Activated CD4-positive, alpha-beta memory T cell treated with anti-CD3 and anti-CD28 coated beads for 36 hours (primary cell): ENCODE measurements at places on chromosomes 3 and 15.

GRCh38 chr3:37963635-37964034, 27.0 kb upstream of the VILL start:
- DNase-seq: no peak

DNA sequence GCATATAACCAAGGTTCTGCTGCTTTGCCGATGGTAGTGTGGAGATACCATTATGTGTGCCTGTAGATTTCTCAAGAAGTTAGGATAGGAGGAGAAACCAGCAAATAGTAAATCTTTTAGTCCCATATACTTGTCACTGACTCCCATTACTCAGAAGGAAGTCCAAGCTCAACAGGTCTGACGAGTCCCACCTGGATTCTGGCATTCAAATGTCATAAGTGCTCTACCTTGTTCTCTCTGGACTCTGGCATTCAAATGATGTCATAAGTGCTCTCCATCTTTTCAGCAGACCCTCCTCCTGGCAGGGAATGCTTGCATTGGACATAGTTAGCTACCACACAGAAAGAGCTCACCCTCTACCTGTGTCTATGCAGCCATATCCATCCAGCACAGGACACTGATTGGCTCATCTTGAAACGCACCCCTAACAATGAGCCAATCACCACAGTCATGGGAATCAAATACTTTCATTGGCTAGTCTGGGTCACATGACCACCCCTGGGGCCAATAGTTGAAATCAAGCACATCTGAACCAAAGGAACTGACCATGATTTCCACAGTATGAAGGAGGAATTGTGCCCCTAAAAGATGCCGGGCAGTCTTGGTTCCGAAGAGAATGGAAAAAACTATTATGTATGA, 205.0 kb upstream of the ADAMTS9 start:
- no peak for DNase-seq

DNA sequence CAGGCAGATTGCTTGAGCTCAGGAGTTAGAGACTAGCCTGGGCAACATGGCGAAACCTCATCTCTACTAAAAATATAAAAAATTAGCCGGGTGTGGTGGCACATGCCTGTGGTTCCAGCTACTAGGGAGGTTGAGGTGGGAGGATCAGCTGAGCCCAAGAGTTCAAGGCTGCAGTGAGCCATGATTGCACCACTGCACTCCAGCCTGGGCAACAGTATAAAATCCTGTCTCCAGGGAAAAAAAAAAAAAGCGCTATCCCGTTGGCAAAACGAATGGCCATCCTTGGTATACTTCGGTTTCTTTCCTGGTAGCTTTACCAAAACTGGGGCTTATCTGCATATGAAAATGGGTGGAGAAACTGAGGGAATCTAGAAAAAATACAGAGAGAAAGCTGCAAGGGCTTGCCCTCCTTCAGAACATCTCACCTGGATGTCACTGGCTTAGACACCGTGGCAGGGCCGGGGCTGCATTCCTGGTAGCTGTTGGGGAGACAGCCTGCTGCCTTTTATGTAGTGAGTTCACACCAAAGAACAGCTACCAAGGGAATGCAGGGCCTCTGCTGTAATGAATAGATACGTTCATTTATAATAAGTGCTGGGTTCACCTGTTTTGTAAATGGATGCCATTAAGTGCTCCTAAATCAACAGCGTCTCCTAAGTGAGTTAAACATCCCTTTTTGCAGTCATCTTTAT, 96.0 kb downstream of the IQSEC1 start:
- DNase-seq: no peak

DNA sequence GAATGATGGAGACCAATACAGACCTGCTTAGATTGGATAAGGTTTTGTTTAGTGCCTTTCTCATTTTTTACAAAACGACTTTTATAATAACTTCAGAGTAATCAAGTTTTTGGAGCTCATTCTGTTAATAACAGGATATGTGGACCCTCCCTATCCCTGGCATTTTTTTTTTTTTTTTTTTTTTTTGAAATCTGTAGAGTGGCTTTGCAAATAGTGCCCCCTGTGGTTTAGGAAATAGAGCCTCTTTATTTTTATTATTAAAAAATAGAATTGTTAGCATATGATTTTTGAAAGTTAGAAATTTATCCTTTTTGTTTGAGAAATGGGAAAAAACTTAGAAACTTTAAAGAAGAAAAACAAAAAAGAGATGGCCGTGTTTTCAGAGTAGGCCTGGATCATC, 11.4 kb downstream of the SKIL start:
- DNase-seq: no peak

DNA sequence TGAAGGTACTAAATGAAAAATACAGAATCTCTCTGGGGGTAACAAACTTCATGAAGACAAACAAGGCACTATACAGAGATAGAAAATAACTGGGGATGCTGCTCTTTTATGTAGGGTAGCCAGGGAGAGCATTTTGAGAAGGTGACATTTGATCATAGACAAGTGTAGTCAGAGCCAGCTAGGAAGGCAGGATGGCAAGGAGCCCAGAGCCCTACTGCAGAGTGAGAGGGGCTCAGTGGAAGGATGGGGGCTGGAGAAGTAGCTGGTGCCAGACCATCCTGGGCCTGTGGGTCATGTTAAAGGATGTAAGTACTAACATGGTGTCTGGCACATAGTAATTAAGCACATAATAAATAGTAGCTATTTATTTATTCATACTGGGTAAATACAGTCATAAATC, 133.6 kb downstream of the MEIS2 start:
- no peak for DNase-seq

GRCh38 chr15:82854554-82854953, 45.1 kb downstream of the WHAMM start:
- DNase-seq: no peak

GRCh38 chr3:131591394-131592014, 88.7 kb upstream of the MRPL3 start:
- no peak for DNase-seq

DNA sequence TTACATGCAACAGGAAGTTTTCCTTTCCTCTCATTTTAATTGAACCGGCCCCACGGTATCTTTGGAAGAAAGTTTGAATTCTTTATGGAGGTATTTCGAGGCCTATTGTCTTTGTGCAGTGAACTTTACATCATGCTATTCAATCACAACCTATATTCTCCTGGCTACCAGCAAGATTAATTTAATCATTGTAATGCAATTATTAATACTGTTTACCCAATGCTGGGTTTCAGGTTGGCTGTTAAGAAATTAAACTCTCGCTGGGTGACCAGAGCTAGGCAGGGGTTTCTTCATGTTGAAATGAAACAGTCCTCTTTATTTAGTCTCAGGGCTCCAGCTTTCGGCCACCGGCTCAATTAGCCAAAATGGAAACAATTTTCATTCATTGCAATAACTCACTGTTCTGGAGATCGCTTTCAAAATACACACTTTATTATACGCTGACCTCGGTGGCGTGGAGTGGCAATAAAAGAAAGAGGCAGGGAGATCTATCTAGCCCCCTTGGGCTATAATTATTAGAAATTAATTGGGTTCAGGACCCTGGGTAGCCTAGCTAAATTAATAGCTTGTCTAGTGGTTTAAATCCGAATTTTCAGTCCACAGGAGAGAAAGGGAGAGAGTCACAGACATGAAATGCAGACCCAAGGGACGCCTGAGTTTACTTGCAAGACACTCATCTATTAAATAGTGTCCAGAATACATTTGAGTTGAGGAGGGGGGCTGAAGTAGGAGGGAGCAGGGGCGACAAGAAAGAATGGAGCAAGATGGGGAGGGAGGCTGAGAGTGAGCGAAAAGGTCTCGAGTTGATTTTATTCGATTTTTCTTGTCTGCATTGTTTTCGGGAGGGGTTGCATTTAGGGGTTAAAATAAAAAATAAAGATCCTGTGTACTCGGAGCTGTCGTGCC, 3.9 kb upstream of the MECOM start:
- no peak for DNase-seq

GRCh38 chr3:154228561-154229216, 95.6 kb downstream of the DHX36 start:
- no peak for DNase-seq

- peak; percentile 11 for DNase-seq
Measured at GRCh38 chr15:80509800-80510199, 105.6 kb downstream of the ARNT2 start.

GRCh38 chr3:64594134-64594533, 93.7 kb downstream of the ADAMTS9 start:
- DNase-seq: no peak

DNA sequence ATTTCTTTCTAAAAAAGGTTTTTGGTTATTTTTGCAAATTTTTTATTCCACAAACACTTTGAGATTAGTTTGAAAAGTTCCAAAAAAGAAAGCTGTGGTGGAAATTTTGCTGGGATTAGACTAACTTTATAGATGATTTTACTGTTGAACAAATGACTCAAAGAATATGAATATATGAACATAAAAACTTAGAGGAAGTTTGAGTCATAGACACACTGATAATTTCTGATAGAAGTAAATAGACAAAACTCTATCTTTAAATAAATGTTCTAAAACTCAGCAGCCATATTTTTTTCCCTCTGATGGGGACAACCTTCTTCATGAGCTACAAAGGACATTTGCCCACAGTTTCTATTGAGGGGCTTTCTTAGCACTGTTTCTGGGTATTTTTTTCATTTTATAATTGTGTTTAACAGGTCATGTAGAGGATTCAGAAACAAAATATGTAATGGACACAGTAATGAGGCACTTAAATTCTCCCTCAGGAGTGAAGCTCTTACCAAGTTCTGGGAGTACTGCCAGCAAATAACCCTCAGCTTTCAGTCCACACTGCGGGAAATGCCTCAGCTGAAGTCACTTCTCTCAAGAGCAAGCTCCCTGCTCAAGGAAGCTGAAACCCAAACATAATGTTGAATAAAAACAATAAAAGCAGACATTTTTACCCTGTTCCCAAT, 157.6 kb downstream of the NFKBIZ start:
- no peak for DNase-seq

- no peak for DNase-seq
Measured at GRCh38 chr15:73745073-73745472, 8.1 kb downstream of the INSYN1 start.

- DNase-seq: no peak
Measured at GRCh38 chr3:27125821-27126501, 243.2 kb downstream of the NEK10 start.

DNA sequence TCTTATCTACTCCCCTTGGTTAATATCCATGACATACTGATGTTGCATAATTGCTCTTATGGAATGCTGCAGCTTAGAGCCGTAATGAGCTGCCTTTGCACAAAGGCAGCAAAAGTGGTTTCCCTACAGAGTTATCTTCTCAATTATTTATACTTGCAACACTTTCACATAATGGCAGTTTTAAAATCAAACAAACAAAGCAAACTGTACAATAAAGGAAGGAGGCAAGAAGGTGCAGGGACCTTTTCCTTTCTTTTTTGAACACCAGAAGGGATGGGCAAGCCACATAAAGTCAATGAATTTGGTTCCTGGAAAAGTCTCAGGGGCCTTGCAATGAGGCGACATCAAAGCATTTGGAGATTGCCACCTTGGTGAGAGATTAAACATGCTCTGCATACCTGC, 188.0 kb downstream of the MEIS2 start:
- no peak for DNase-seq

- DNase-seq: no peak
Measured at GRCh38 chr3:11509173-11510000, 134.3 kb downstream of the VGLL4 start.

- DNase-seq: no peak
Measured at GRCh38 chr3:54630101-54630623, 297.7 kb downstream of the LRTM1 start.

GRCh38 chr3:1404270-1404962, 311.6 kb downstream of the CNTN6 start:
- no peak for DNase-seq

GRCh38 chr15:39453620-39454019, 127.3 kb upstream of the THBS1 start:
- DNase-seq: no peak

DNA sequence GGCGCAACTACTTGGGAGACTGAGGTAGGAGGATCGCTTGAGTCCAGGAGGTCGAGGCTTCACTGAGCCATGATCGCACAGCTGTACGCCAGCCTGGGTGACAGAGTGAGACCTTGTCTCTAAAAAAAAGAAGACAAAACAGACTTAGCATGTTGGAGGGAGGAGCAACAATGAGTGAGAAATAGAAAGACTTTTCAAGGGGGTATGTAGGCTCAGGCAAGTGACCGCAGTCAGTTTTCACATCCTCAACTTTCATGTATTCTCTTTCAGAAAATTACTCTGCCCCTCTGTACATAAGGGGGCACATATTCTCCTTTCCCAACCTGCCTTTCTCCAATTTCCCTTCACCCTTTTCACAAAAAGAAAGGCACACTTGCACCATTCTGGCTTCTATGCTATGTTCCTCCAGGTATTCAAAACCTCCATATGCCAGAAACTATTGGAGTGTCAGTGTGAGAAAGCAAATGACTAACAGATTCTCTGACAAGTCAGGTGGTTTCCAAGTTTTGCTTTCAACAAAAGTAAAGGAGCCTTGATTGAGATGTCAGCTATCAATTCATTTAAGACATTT, 7.6 kb downstream of the NSUN3 start:
- no peak for DNase-seq

DNA sequence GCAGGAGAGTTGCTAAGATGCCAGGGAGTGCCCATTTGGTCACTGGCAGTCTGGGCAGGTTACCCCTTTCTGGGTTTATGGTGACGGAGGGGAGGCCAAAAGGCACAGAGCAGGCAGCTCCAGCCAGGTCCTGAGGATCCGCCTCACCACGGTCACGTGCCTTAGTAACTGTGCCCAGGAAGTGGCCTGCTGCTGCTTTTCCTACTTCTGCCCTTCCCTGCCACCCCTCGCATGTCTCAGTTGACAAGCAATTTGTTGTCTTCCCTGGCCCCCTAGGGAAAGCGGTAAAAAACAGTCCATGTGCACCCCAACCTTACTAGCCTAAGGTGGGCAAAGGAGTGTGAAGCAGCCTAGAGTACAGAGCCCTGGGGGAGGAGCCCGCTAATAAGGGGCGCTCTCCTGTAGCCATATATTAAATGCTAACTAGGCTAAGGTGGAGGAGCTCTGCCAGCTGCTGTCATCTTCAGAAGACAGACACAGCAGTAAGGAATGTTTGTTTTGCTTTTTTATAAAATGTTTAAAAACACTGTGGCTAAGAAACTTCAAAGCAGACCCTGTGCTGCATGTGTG, 9.1 kb upstream of the LIPH start:
- DNase-seq: no peak
